Mesangial cell (primary cell): ENCODE measurements at places on chromosomes 6 and 20. TPM values are rescaled to one million over a fixed set of nuclear protein-coding genes. Genes with fewer than 3 reads are reported as not detected.

The FERMT1 gene
- total RNA-seq, result 5.6 and 12.7 TPM in 2 replicates

The GPLD1 gene
- 0.81 and 4.1 TPM in 2 replicates for total RNA-seq

The ZC3H12D gene
- 0.13 TPM in 1 of 2 replicates, not detected in the other for total RNA-seq

The SYTL3 gene
- 2.9 and 3.6 TPM in 2 replicates for total RNA-seq

The UNC5CL gene
- total RNA-seq, result 1.1 and 22.1 TPM in 2 replicates

The PSORS1C1 gene
- 0.49 and 1.4 TPM in 2 replicates for total RNA-seq

The SULF2 gene
- 9.0 and 55.0 TPM in 2 replicates for total RNA-seq

The POFUT1 gene
- 50.8 and 51.6 TPM in 2 replicates for total RNA-seq

The LHFPL5 gene
- 0.13 TPM in 1 of 2 replicates, not detected in the other for total RNA-seq

The ABCC10 gene
- total RNA-seq, result 23.5 and 32.1 TPM in 2 replicates

The PAK5 gene
- not detected in 2 replicates for total RNA-seq

The MMP24 gene
- total RNA-seq, result 14.5 and 63.9 TPM in 2 replicates

The KHDRBS2 gene
- total RNA-seq, result not detected in 2 replicates

The RIN2 gene
- 22.3 and 62.2 TPM in 2 replicates for total RNA-seq

The BHLHE23 gene
- total RNA-seq, result not detected in 2 replicates

The MAP3K5 gene
- total RNA-seq, result 9.4 and 9.5 TPM in 2 replicates

The COL19A1 gene
- total RNA-seq, result not detected in 2 replicates

The DEF6 gene
- total RNA-seq, result 2.6 and 3.2 TPM in 2 replicates

The TAGAP gene
- not detected in 2 replicates for total RNA-seq

The TNNC2 gene
- total RNA-seq, result not detected in 2 replicates

The EPB41L2 gene
- total RNA-seq, result 30.0 and 56.4 TPM in 2 replicates

The FAM217A gene
- not detected in 2 replicates for total RNA-seq

The GGTLC1 gene
- not detected in 2 replicates for total RNA-seq

The UBE3D gene
- total RNA-seq, result 3.9 and 5.5 TPM in 2 replicates

The SLC22A2 gene
- 0.16 and 0.38 TPM in 2 replicates for total RNA-seq
